ENCODE measurements at places on chromosomes 16 and 17.

GRCh38 chr16:30004811-30005242 is 6.0 kb downstream of the DOC2A start:
- DNase-seq, result no peak

GRCh38 chr16:2948807-2949704 is 15.0 kb upstream of the KREMEN2 start:
- no peak for DNase-seq

GRCh38 chr16:29825145-29826044 is 5.1 kb downstream of the MVP start:
- peak; percentile 64 for DNase-seq

GRCh38 chr17:2081564-2081963 is 26.7 kb downstream of the HIC1 start:
- no peak for DNase-seq

- DNase-seq, result no peak
Measured at GRCh38 chr16:55364811-55365210, 40.8 kb downstream of the IRX6 start.

Data from activated naive CD8-positive, alpha-beta T cell treated with anti-CD3 and anti-CD28 coated beads for 36 hours (primary cell).